ENCODE measurements at places on chromosomes 13 and 19.

- DNase-seq = no peak
These were observed 36.4 kb downstream of the CCL25 start for GRCh38 chr19:8088752-8089663.

DNA sequence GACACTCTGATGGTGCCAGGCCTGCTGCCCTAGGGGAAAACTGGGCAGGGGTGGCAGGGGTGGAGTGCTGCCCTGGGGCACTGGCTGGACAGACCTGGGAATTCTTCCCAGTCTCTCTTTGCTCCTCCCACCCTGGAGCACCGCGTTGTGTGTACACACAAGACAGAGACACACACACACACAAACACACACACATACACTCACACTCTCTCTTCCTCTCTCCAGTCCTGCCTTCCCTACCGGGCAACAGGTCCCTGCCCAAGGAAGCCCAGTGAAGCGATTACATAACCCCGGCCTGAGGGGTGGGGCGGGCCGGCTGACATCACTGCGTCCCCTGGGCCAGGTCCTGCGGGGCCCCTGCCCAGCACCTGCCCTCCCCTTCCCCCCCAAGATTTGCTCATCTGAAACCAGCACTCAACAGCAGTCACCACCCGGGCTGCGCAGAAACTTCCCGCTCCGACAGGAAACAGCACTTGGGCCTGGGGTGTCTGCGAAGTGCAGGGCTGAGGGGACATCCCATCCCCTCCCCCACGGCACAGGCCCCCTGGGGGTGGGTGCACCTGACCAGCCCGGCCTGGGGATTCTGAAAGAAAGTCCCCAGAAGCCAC, 1.2 kb downstream of the MKNK2 start:
- DNase-seq = peak; percentile 79

GRCh38 chr19:12379732-12380443, 14.4 kb upstream of the ZNF442 start:
- no peak for DNase-seq

GRCh38 chr13:43731296-43731695, 55.5 kb downstream of the ENOX1 start:
- DNase-seq = no peak

GRCh38 chr13:114339857-114340534, 25.7 kb downstream of the CHAMP1 start:
- DNase-seq = peak; percentile 69

DNA sequence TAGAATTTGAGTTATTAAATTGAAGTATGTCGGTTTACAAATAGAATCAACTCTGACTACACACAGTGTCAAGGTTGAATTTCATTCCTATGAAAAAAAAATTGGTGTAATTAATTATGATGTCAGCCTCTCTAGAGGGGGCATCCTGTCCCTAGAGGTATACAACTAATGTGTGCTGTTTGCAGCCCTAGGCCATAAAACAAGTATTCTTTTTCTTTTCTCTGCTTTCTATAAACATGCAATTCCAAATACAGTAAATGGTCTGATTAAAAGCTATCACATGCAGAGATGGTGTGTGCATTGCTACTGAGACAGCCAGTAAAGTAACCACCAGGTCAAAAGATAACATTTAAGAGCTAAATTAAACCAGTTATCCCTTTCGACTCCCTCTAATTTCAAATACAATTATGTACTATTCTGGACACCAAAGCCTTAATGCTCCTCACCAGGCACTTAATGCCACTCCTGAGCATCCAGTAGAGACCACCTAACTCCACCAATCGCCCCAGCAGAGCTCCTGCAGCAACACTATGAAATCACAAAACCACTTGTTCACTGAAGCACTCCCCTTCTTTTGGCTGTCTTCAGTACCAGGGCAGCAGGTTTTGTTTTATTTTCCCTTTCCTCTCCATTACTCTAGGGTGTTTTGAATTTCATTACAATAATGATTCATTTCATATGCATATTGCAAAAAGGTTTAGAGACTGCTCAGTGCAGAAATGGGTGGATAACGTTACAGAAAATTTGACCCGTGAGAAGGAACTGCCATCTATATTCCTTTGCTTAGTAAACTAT, 426.9 kb downstream of the PCDH9 start:
- DNase-seq = no peak

GRCh38 chr19:19823916-19824315, 2.4 kb upstream of the ZNF506 start:
- no peak for DNase-seq

- peak; percentile 23 for DNase-seq
These were observed 2.1 kb downstream of the SEMA6B start for GRCh38 chr19:4557144-4557970.

GRCh38 chr13:110571896-110572777, 10.6 kb upstream of the RAB20 start:
- DNase-seq = no peak

DNA sequence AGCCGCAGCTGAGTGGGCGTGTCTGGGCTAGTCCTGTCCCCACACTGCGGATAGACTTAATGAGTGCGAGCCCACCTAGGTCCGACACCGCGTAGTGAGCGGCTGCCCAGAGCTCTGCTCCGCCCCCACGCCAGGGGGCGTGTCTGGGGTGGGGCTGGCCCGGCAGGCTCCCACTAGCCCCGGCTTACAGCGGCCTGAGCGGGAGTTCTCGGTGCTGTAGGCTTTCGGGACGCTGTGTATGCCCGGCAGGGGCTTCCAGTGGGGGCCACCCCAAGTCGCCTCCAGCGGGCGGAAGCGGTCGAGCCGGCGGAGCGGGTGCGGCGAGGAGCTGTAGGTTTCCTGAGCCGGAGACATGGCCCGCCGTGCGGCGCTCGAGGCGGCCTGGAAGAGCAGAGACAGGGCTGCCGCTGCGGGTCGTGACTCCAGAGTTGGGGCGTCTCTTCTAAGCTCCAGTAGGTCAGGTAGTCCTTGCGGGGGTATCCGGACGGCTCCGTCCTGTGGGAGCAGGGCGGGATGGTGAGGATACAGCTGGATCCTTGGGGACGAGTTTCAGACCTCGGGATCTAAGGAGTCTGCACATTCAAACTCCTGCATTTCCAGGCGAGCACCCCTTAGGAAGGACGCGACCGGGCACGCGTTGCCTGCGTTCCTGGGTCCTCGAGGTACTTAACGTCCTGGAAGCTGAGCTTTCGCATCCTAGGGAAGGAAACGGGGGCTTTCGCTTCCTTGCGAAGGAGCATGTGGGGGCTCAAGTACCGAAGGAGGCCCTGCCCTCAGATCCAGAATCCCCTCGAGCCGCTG, 1.2 kb downstream of the CGB7 start:
- peak; percentile 42 for DNase-seq

GRCh38 chr13:64206430-64207225, 2791.0 kb upstream of the PCDH20 start:
- no peak for DNase-seq

GRCh38 chr13:93254775-93255174, 28.2 kb downstream of the GPC6 start:
- no peak for DNase-seq
